ENCODE measurements at places on chromosomes 12 and 14.

DNA sequence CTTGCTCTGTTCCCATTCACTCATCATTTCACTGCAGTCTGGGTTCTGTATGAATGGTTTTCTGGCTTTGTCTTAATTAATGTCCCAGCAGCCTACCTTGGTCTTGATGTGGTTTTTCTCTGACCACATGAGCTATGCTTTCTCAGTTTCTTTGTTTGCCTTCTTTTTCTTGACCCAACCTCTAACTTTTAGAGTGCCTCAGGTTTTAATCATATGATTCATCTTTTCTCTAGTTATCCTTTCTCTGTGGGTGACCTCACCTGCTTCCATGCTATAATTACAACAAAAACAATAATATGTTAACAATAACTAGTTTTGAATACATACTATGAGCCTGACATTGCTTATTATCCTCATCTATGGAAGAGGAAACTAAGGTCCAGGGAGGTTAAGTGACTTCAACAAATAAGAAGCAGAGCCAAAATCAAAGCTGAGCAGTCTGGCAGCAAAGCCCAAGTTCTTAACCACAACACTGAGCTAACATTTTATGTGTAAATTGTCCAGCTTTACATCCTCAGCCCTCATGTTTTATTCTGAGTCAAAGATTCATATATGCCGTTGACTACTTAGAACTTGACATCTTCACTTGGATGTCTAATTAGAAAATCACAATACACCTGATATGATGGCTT, 4.7 kb upstream of the EPYC start:
- DNase-seq, result no peak

DNA sequence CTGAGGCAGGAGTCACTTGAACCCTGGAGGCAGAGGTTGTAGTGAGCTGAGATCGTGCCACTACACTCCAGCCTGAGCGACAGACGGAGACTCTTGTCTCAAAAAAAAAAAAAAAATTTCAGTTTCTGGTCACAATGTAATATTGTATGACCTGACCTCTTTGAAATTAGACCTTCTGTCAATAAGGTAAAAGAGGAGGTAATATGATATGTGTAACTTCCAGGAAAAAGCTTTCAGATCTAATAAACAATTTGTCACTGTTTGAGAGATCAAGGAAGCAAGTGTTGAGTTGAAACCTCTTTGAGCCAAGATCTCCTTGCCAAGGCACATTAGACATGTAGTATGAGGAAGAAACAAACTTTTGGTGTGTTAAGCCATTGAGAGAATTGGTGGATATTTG, 101.7 kb upstream of the ATF7IP start:
- DNase-seq, result no peak

GRCh38 chr14:68924186-68925158, 54.6 kb downstream of the ACTN1 start:
- DNase-seq, result no peak

DNA sequence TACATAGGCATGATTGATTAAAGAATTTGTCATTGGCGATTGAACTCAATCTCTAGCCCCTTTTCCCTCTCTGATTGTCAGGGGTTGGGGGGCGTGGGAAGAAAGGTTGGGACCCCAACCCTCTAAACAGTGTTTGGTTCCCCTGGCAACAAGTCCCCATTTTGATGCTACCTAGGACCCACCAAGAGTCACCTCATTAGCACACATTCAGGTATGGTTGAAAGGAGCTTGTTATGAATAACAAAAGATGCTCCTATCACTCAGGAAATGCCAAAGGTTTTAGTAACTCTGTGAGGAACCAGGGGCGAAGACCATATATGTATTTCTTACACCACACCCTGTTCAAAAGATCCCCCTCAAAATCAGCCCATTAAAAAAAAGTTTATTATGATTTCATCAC, 14.3 kb downstream of the RNF212B start:
- no peak for DNase-seq

DNA sequence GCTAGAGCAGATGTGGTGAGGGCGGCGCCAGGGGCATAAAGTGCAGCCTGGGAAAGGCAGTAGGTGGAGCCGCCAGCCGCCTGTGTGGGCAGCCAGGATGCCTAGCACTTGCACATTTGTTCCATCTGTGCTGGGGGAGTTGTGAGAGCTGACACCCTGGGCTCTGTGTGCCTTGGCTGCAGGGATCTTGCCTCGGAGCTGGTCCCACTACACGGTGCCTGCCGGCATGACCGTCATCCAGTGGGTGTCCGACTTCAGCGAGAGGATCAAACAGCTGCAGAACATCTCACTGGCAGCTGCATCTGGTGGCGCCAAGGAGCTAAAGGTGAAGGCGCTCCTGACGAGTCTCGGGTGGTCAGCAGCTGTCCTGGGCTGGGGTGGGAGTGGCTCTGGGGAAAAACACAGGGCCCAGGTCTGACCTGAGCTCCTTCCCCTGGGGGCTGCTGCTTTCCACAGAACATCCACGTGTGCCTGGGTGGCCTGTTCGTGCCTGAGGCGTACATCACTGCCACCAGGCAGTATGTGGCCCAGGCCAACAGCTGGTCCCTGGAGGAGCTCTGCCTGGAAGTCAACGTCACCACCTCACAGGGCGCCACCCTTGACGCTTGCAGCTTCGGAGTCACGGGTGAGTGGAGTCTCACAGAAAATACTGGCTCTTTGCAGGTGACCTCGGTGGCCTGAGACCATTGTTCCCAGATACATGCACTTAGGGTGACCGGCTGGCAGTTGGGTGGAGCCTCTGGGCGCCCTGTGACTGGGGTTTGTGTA, 37.4 kb downstream of the HSP90AA1 start:
- no peak for DNase-seq

DNA sequence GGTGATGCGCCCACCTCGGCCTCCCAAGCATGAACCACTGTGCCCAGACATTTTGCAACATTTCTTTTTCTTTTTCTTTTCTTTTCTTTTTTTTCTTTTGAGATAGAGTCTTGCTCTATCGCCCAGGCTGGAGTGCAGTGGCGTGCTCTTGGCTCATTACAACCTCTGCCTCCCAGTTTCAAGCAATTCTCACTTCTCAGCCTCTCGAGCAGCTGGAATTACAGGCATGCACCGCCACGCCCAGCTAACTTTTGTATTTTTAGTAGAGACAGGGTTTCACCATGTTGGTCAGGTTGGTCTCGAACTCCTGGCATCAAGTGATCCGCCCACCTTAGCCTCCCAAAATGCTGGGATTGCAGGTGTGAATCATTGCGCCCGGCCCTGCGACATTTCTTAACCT, 7.6 kb upstream of the CDC42BPB start:
- no peak for DNase-seq

GRCh38 chr12:3294481-3294911, 196.5 kb upstream of the PRMT8 start:
- DNase-seq, result no peak

DNA sequence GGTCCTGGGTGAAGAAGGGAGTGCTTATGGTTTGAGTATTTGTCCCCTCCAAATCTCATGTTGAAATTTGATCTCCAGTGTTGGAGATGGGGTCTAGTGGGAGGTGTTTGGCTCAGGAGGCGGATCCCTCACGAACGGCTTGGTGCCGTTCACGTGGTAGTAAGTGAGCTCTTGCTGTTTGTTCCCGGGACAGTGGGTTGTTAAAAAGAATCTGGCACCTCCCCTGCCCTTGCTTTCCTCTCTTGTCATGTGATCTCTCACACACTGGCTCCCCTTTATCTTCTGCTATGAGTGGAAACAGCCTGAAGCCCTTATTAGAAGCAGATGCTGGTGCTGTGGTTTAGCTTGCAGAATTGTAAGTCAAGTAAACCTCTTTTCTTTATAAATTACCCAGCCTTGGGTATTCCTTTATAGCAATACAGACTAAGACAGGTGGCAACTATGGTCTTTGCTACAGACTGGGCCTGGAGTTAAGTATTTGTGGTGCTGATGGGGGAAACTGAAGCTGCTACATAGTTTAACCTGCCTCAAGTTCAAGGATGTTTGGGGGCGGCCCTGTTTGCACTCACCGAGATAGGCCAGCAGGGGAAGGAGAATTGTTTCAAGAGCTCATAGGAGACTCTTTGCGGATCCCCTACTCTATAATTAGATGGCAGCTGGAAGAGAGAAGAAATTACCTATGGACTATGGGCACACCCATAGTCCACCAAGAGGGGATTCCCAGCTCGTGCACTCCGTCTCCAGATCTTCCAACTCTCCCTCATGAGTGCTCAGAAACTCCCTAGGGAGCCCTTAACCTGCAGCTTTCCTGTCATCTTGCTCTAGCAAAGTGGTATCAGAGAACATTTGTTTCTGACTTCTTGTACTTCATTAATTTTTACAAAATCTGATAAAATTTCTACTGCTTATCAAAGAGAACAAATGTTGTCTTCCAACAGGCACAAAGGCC, 164.6 kb downstream of the SLC15A5 start:
- no peak for DNase-seq

Data from GM04504 (cell line).